ENCODE measurements at places on chromosomes 12 and 14.

DNA sequence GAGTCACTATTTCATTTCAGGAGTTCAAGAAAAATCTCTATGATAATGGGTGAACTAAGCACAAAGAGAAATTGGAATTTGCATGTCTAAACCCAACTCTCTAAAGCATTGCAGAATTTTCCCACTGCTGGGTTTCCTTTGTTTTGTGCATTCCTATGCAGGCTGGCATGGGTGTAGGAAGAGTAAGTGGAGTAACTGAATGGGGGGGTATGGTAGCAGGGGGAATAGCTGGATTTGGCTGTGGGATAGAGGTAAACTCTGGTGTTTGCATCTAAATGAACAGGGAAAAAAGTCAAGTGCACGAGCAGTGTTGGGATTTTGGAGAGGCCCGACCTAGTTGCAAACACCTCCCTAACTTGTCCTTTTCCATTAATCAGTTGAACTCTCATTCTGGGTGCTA, 159.1 kb downstream of the ANO4 start:
- no peak for DNase-seq

DNA sequence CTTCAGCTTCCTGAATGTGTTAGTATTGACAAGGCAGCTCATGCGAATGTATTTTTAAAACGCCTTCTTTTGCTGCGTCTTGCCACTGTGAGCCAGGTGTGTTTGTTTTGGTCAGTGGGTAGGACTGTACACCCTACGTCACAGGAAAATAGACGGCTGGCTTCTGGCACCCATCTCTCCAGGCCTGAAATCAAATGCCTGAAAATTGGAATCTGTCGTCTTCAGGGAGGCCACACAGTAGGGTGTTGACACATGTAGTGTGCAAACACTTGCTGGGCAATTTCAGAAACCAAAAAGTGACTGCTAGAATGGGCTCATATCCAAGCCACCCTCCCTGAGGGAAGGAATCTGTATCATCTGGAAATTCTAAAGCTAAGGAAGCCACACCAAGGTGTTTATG, 209.3 kb downstream of the TTC8 start:
- DNase-seq = no peak

DNA sequence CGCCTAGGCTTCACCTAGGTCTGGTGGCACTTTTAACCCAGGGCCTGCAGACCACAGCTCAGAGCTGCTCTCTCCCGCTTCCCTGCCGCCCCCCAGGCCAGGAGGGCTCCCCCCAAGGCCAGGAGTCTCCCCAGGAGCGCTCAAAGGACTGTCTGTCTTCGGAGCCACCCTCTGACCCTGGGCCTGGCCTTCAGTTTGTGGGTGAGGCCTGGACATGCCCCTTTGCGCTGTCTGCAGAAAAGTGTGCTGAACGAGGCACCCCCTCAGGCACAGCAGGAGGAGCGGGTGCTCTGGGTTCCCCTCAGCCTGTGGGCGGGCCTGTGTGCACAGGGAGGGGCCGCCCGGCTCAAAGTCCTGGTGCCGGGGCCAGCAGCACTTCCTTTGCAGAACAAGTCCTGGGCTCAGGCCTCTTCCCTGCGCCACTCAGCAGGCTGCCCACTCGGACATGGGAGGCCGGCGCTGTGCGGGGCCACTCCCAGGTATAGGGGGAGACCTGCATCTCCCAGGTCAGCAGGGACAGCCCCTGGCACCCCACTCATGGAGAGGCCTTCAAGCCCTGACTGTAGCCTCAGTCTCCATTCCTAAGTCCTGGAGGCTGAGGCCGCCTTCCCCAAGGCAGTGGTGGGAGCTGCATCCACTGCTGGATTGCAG, 14.3 kb downstream of the DEGS2 start:
- no peak for DNase-seq

DNA sequence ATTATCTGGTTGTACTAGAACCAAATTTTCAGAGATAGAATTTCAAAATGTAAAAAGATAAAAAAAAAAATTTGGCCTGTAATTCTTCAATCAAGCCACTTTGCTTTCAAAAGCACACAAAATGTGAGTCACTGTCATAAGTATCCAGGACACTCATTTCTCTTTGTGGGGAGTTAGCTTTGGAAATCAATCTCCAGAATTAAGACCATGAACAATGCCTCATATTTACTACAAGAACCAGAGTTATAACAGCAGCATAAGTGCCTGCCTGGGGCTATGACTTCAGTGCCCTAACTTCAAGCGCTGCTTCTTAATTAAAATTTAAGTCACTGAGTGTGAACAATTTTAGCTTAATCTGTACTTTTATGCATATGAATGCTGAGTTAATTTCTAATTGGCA, 162.1 kb downstream of the C12orf42 start:
- no peak for DNase-seq

DNA sequence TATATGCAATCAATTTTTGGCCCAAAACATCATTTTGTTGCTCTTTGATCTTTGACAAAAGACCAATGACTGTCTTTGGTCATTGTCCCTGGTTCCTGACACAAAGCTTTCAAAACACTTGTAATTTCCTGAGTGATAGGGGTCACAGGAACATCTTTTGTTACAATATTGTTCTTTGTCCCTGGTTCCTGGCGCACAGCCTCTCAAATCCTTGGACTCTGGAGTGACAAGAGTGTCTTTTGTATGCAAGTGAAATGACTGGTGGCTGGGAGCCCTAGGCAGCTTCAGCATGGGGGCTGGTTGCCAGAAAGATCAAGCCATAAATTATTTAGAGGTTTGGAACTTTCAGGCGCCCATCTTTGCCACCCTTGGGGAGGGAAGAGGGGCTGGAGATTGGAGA, 53.9 kb downstream of the DNAH10 start:
- DNase-seq = no peak
